CD8-positive, alpha-beta memory T cell (primary cell): ENCODE measurements at places on chromosomes 3 and 15. TPM values are rescaled to one million over a fixed set of nuclear protein-coding genes. Genes with fewer than 3 reads are reported as not detected.

The MST1R gene
- not detected for polyA plus RNA-seq

DNA sequence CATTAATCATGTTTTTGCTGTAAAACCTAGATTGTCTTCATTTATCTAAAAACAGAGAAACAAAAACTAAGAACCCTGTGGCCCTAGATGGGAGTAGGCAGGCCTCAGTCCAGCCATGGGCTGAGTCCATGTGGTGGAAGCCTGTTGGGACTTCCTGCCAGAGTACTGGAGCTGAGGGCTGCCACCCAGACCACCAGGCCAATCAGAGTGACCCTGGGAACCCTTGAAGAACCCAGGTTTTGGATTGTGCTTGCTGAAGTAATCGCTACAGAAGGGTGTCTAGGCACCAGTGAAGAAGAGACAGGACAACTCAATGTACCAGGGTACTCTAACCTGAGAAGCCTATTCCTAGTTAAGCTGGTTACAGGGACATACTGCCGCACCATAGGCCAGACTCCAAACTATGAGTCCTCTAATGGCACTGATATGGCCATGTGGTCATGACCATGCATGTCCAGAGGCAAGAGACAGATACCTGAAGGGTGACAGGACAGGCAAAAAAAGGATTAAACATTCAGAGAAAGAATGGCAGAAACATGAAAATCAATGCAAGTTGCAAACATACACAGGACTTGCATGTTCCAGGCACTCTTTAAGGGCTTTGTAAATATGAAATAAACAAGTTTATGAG, 12.9 kb downstream of the CSRNP1 start:
- no peak for DNase-seq

The OIP5 gene
- 0.58 TPM for polyA plus RNA-seq

DNA sequence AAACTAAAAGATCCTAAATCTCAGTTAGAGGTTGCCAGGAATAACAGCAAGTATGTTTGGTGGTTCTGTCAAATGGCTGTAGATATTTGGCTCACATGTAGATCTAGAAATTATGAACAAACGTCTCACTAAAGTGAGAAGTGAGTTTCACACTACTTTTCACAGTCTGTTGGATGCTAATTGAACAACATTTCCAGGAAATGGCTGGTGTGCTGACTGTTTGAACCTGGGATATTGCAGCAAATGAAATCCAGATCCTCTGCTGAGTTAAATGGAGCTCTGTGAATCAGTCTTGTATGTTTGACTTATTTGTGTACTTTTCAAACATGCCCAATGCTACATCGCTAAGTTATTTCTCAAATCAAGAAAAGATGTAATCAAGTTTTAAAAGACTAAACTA, 21.3 kb upstream of the RSL24D1 start:
- DNase-seq: no peak

- no peak for DNase-seq
Measured at GRCh38 chr3:116821371-116821770, 111.8 kb downstream of the TUSC7 start.

The TMEM207 gene
- polyA plus RNA-seq: not detected

- DNase-seq: peak; percentile 5
Measured at GRCh38 chr3:187369089-187369447, 883 bp downstream of the RTP4 start.

DNA sequence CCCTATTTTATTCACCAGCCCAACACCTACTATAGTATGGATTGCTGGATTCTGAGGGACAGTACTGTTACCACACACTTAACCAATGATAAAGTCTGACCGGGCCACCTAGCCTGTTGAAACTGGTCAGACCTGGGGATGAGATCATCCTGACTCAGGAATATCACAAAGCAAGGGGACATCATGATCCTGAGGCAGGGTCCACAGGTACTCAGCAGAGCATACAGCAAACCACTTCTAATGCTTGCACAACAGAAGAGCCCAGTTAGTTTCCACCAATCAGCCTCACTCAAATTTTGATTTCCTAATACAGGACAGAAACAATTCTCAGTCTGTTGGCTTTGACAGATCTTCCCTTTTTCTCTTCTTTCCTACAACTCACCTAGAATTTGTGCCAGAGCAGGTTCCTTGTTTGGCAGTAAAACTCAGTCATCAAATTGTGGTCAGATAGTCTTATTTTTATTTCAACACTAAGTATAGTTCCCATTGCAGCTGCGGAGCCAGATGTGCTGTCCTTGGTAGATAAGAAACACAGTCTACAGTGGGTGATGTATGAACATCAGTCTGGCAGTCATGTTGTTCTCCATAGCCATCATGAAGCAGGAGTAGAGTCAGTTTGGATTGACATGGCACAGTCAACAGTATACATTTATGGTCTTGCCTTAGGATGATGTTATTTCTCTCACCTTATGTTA, 90.1 kb upstream of the PRR23C start:
- no peak for DNase-seq

The CCDC9B gene
- polyA plus RNA-seq: 0.08 TPM

GRCh38 chr15:73005446-73005845, 46.8 kb upstream of the NEO1 start:
- no peak for DNase-seq

The SRGAP3 gene
- polyA plus RNA-seq: 2.1 TPM

- DNase-seq: no peak
Measured at GRCh38 chr15:74808840-74809229, 3.8 kb upstream of the LMAN1L start.

The TTC21A gene
- 0.67 TPM for polyA plus RNA-seq

DNA sequence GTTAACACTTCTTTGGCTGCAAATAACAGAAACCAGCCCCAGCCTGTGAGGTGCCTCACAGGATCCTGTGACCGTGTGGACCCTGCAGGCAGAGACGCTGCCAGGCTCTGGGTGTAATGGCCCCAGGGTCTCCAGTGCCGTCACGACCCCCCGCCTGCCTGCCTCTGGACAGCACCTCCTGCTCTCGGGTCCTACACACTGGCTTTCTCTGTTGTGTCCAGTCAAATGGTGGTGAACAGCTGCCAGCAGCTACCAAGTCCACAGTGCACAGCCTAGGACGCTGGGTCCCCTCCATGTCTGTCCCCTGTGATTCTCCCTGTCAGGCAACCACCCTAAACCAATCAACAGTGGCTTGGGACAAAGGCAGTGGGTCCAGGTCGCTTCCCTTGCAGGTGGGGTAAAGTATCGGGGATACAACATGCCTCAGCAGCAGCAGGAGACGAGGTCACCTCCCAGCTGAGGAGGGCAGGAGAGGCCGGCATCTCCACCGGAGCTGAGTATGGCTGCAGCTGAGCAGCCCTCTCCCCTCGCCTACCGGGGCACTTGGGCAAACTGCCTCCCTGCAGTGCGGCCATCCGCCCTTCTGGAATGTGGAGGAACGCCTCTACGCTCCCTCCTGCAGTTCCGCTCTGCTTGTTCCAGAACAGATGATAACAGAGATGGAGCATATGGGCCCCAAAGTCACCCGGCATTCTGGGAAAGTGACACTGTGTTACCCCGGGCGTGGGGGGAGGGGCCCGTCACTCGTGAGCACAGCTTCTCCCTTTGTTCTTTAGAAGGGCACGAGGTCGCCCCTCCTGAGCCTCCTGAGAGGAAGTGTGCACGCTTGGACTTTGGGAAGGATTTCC, 21.1 kb upstream of the SKOR1 start:
- DNase-seq: no peak

- DNase-seq: no peak
Measured at GRCh38 chr15:37217567-37217966, 117.2 kb upstream of the MEIS2 start.

The NMNAT3 gene
- polyA plus RNA-seq: 2.6 TPM
